ENCODE measurements at places on chromosomes 12 and 14. TPM values are rescaled to one million over a fixed set of nuclear protein-coding genes. Genes with fewer than 3 reads are reported as not detected.

GRCh38 chr12:88579601-88580050 is 645 bp downstream of the KITLG start:
- DNase-seq = peak; percentile 18

- DNase-seq = no peak
Measured at GRCh38 chr14:58641509-58641908, 3.7 kb downstream of the DACT1 start.

- DNase-seq = no peak
Measured at GRCh38 chr14:50528000-50528399, 4.4 kb downstream of the MAP4K5 start.

GRCh38 chr12:15707516-15708199 is 81.5 kb downstream of the EPS8 start:
- DNase-seq = no peak

- DNase-seq = no peak
Measured at GRCh38 chr14:22614240-22614799, 16.2 kb downstream of the ABHD4 start.

- DNase-seq = no peak
Measured at GRCh38 chr14:67680121-67680602, 5.7 kb upstream of the VTI1B start.

MBD6 gene
- 49.2 TPM for total RNA-seq

LTB4R gene
- 8.4 TPM for total RNA-seq

DMAC2L gene
- 23.1 TPM for total RNA-seq
